ENCODE measurements at places on chromosomes 6 and 20.

DNA sequence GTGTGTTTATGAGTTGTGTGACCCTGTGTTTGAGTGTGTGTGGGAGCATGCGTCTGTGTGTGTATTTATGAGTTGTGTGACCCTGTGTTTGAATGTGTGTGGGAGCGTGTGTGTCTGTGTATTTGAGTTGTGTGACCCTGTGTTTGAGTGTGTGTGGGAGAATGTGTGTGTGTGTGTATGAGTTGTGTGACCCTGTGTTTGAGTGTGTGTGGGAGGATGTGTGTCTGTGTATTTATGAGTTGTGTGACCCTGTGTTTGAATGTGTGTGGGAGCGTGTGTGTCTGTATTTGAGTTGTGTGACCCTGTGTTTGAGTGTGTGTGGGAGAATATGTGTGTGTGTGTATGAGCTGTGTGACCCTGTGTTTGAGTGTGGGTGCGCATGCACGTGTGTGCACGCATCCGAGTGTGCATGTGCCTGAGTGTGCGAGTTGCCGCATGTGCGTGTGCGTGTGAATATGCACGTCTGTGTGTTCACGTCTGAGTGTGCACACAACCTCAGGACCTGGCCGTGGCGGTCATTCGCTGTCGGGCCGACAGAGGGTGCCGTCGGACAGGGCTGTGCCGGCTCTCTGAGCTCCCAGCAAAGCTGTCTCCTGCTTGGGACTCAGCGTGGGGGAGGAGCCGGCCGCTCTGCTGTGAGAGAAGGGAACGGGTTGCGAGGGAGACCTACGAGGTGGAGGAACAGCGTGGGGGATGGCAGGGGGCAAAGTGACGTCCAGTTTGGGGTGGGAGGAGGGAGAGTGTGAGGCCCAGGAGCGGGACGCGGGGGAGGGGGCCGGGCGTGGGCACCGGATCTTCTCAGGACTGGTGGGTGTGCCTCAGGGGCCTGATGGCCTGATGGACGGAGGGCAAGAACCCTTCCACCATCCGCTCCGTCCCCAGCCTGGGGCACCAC lies 19.7 kb downstream of the SLC17A9 start:
- DNase-seq = peak; percentile 78

- DNase-seq = no peak
Observed at GRCh38 chr6:26045928-26046368, 41.3 kb upstream of the HFE start.

- DNase-seq = peak; percentile 1
Observed at GRCh38 chr6:11585426-11586016, 48.0 kb downstream of the TMEM170B start.

DNA sequence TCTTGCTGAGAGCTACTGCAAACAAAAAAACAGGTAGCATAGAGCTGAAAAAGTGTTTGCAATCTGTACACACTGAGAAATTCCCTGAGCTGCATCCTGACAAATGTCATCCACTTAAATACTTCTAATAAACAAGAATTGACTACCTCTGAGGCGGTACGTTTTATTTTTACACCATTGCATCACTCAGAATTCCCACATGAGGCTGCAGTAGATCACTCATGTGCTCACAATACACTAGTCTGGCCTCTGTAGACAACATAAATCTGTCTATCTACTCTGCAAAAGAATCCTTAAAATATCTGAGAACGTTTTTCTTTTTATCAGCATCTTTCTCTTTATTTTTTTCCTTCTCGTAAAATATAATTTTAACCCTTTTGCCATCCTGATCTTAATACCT lies 661.4 kb downstream of the EPHA7 start:
- DNase-seq = no peak

DNA sequence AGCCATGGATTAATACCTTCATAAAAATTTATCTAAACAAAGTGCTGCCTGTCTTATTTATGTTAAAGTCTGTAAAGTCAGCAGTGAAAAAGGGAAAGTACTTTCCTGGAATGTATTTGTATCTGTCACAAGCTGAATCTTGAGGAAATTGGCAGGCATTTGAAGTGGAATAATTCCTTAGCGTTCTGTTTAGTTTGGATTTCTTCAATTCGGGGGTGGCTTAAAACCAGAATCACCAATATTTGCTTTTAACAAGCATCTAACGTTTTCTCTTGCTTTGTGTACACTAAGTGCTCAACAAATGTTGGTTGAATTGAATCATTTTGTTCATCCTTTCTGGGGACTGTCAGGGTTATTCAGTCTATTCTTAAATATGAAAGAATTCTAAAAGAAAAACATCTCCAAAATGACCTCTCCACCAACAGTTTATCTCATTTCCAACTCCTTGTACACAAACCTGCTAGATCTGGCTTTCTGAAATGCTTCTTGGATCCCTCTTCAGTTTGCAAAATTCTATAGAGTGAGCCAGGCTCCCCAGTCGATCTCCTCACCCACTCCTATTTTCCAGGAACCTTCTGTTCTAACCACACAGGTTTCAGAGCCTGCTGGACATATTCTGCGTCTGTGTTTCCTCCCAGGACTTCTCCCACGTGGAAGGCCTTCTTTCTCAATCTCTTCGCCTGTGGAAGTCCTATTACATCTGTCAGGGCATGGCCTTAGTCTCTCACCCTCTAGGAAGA lies 2.0 kb upstream of the NPEPL1 start:
- no peak for DNase-seq

- DNase-seq = no peak
Observed at GRCh38 chr20:36538026-36538722, 3.1 kb upstream of the MYL9 start.

DNA sequence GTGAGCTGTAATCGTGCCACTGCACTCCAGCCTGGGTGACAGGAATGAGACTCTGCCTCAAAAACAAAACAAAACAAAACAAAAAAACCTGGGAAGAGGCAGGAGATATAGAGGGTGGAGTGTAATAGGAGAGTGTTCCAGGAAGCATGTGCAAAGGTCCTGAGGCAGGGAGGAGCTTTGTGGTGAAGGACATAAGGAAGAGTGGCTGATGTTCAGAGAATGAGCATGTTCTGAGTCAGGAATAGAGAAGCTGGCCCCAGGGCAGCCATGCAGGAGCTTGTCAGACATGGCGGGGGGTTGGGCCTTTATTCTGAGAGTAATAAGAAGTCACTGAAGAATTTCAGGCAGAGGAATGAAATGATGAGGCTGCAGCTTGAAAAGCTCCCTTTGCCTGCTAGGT lies 337.0 kb downstream of the CDH26 start:
- DNase-seq = no peak

DNA sequence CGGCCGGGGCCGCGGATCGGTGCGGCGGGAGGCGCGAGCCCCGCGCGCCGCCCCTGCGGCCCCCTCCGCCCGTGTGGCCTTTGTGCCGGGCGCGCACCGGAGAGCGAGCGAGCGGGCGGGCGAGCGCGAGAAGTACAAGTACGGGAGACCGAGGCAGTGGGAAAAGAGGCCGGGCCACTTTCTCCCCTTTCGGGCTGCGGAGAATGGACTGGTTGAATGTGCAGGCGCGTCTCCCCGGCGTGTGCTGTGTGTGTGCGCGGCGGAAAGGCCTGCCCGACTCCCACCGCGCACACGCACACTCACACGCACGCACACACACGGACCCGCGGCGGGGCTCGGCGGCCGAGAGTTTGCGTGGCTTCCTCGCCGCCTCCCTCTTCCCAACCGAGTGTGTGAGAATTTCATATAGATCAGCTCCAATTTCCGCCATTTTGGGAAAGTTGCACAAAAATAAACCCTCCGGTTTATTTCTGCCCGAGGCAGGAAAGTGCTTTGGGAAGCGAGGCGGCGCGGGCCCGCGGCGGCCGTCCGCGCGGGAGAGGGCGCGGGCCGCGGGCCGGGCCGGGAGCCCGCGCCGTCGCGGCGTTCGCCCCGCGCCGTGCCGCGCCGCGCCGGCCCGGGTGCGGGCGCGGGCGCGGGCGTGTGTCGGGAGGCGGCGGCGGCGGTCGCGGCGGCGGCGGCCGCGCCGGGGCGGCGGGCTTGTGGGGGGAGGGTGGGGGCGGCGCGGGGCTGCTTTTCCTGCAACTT lies 1.1 kb downstream of the L3MBTL3 start:
- DNase-seq = no peak

DNA sequence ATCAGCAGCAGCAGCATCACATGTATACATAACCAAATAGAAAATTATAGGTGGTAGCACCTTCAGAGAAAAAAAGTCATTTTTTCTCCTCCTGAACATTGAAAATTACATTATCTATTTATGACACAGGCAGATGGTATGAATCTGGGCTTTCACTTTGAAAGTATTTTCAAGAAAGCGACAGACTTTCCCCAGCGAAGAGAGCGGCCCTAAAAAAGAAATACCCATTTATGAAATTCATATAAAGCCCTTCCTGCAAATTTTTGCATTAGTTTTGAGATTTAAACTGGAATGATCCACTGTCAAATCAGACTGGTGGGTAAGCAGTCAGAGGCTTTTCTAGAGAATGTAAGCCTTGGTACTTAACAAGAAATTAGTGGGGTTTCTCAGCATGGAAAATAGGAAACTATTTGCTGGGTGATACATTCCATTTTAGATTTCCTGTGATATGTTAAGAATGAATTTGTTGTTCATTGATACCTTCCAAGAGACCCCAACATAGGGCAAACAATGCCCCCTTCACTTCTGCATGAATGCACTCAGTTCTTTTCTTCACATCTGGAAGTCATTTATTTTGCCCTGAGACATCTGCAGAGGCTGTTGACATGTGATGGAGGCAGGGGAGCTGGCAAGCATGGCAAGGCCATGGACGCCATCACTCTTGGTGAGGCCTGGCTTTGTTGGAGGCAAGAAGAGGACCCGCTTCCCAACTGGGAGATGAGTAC lies 147.0 kb downstream of the LINC00237 start:
- DNase-seq = no peak

GRCh38 chr6:13348334-13349113 lies 20.2 kb upstream of the TBC1D7 start:
- DNase-seq = no peak

- no peak for DNase-seq
Observed at GRCh38 chr6:42140032-42140431, 2.4 kb downstream of the C6orf132 start.

GRCh38 chr20:33915726-33916331 lies 77.9 kb upstream of the RALY start:
- no peak for DNase-seq

DNA sequence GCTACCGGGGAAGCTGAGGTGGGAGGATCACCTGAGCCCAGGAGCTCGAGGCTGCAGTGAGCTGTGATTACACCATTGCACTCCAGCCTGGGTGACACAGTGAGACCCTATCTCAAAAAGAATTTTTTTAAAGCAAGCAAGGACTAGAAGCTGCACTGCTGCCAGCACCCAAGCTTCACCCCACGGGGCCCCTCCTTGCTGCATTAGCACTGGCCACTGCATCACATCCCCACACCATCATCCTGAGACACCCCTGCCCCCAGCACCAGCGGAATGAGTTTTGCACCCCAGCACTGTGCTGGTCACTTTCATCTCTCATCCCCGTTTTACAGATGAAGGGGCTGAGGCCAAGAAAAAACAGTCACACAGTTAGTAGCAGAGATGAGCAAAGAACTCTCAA lies 30.9 kb downstream of the TBC1D7 start:
- DNase-seq = no peak

- DNase-seq = peak; percentile 84
Observed at GRCh38 chr20:43666376-43667328, at the start of gene MYBL2. TSS of gene MYBL2 (plus strand) at chr20:43667114. CDS start at chr20:43667284, 170 bp downstream.

GRCh38 chr6:63683071-63683603 lies 47.5 kb downstream of the PHF3 start:
- DNase-seq = no peak

GRCh38 chr6:158040051-158040803 lies 58.6 kb downstream of the SYNJ2 start:
- DNase-seq = no peak

DNA sequence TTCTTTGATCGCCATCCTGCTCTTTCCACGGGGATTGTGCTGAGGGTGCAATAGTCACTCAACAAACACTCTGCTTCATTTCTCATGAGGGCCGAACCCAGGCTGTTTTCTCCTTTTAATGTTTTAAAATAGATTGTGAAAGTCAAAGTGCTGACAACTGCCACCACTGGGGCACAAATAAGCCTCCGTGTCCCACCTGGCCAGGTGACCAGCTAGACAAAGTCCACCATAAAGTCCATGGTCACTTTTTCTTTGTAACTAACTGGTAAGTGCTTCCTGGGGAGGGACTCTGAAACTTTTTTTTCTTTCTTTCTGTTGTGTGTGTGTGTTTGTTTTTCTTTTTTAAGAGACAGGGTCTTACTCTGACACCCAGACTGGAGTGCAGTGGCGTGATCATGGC lies 219.8 kb downstream of the LY86 start:
- no peak for DNase-seq

- DNase-seq = no peak
Observed at GRCh38 chr6:166541876-166542579, 44.5 kb downstream of the RAMACL start.

- DNase-seq = no peak
Observed at GRCh38 chr6:137761487-137761886, 105.6 kb upstream of the TNFAIP3 start.

GRCh38 chr6:159804504-159804903 lies 4.4 kb downstream of the PNLDC1 start:
- no peak for DNase-seq

DNA sequence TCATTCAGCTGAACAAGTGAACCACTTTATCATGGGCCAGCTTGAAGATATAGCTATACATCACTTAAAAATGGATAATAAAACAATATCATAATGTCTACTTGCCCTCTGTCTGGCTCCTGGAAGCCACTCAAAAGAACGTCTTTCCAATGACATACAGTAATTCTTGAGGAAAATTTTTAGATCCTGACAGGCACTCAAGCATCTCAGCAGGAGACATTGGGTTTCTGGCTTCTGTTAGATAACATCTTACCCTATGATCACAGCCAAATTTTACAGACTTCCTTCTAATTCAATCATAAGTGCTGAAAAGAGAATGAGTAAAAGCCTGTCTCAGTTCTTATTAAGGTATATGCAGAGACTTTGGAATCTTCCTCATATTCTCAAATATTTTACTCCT lies 330 bp downstream of the CGA start:
- DNase-seq = no peak

DNA sequence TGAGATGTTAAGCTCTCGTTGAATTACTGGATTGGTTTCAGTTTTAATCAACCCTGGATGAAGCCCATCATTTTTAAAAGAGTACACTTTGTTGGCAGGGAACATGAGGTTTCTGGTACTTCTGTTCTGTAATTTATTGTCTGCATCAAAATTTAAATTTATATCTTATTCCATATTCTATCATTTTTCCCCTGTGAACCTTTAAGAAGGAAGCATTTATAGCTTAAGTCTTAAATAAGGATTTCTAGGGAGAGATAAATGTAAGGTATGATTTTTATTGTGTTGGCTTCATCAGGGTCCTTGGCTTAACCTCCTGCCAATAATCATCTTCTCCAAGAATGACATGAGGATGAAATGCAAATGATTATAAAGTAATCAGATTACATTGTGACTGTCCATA lies 40.6 kb downstream of the MLIP start:
- no peak for DNase-seq
